ENCODE measurements at places on chromosomes 6 and 20.

GRCh38 chr6:25377664-25378063 is 98.5 kb downstream of the CARMIL1 start:
- no peak for DNase-seq

DNA sequence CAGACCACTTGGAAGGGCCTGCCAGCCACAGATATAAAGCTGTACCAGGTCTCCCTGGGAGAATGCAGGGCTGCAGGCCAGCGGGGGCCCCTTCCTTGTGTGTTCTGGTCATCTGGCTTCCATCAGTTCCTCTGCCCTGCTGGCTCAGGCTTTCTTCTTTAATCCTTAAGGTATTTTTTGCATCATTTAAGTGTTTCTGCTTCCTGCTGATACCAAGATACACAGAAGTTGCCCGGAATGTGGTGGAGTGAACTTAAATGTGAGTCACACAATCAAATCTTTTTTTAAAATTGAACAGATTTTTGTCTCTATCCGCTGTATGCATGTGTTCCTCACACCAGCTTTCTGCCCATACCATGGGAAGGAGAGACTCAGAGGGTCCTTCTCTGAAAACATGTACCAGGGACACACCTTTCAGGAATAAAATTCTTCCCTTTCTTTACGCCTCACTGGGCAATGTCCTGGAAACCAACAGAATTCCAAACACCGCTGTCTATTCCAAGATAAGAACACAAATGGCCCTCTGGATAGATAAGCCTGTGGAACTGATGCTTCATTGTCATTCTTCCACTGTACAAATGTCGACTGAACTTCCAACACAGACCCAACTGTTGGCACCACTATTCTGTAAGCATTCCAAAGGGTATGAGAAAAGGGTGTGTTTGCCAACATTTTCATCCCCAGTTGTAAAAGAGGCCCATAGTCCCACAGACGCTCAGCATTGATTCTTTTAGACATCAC is 206.2 kb upstream of the MYLIP start:
- no peak for DNase-seq

DNA sequence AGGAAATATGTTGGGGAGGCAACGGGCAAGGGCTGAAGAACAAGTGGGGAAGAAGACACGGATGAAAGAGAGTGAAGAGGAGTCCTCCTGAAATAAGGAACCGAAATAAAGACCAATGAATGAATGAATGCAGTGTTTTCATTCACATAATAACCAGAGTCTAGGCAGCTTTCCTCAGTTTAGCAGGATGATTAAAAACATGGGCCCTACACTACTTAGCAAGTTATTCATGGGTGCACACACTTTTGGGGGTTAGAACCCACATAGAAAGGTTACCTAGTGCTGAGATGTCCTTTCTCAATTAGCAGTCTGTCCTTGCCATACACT is 5.9 kb upstream of the FUCA2 start:
- DNase-seq = no peak

GRCh38 chr6:14826456-14826855 is 419.4 kb upstream of the JARID2 start:
- DNase-seq = no peak

DNA sequence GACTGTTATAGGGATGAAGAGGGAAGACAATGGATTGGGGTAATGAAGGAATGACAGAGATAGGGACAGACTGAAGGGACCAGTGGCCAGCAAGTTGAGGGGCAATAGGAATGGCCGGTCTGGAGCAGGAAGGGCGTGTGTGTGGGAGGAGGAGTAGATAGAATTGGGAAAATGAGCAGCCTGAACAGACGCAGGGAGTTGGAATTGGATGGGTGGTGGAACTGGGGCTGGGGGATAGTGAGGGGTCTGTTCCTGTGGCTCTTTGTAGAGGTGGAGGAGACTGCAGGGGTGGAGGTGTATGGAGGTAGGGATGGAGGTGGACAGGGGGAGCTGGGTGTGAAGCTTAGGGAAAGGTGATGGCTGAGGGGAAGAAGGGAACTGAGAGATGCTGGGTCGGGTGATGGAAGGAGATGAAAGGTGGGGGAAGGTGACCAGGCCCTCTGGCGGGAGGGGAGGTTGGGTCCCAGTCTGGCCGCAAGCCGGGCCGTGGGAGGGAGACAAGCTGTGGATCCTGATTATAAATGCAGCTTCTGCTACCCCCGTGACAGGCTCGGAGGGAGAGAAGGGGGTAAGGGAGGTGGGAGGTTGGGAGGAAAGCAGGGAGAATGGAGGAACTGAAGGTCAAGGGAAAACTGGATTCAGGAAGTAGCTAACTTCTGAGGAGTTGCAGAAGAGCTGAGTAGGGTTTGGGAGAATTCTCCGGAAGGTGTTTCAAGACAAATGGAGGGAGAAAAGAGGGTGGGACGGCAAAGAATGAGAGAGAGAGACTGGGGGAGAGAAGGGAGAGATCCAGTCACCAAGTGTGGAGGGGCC is 5.2 kb downstream of the SYNGAP1 start:
- no peak for DNase-seq

GRCh38 chr6:33128318-33128717 is 52.5 kb downstream of the HLA-DPB1 start:
- no peak for DNase-seq

GRCh38 chr6:119844387-119844786 is 494.8 kb upstream of the MAN1A1 start:
- no peak for DNase-seq

- DNase-seq = peak; percentile 67
These were observed 49.1 kb downstream of the ARMC2 start for GRCh38 chr6:108897371-108897770.

- no peak for DNase-seq
These were observed 10.3 kb downstream of the RMND1 start for GRCh38 chr6:151441390-151442166.

Data from SHP77 treated with DMSO at 0.1 percent for 48 hours (cell line).